ENCODE measurements at places on chromosomes 16 and 17.
A peak's percentile ranks its signal among the peaks of the same experiment; 100 is the strongest.

DNA sequence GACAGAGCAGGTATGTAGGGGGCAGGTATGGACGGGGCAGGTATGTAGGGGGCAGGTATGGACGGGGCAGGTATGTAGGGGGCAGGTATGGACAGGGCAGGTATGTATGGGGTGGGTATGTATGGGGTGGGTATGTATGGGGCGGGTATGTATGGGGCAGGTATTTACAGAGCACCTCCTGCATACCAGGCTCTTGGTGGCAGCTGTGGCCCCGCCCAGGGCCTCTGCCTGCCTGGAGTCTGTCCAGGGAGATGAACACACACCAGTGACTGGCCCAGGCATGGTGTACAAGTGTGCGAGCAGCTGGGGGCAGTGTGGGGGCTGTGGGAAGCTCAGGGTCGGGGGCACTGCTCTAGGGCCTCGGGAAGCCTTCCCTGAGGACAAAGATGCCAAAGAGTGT is 4.4 kb downstream of the RPL3L start:
- no peak for DNase-seq

DNA sequence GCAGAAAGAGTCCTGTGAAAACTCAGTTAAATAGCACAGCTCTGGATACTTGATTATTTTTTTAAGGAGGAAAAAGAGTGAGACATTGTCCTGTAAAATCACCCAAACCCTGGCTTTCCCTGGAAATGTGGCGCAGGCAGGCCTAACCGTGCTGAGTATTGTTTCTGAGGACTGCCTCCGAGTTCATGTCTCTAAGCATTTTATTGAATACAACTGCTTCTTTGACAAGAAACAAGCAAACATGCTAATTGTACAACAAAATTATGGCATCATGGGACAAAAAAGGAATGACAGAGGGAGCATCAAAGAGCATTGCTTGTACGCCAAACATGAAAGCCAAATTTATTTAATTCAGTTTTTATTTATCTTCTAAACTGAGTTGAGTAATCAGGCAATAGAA is 64.5 kb upstream of the HSBP1 start:
- no peak for DNase-seq

GRCh38 chr17:34219405-34219804 is 35.7 kb upstream of the CCL2 start:
- DNase-seq = no peak

DNA sequence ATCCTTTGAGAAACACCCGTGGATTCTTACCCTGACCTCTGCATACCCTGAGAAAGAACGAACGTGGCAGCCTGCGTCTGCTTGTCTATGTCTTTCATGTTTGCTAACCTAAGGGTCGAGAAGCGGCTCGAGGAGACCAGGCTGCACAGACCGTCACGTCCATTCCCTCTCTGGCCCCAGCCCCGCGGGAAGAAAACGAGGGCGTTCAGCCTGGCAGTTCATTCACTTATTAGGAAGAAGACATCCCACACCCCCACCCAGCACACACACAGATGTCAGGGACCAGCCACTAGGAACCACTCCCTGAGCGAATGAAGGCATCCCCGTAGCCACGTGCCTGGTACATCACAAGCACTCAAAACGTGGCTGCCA is 655 bp upstream of the MTHFSD start:
- no peak for DNase-seq

- no peak for DNase-seq
Measured at GRCh38 chr17:69716556-69716955, 302.1 kb downstream of the MAP2K6 start.

- DNase-seq = peak; percentile 83
Measured at GRCh38 chr17:39791111-39791992, 53.6 kb downstream of the GRB7 start.
